ENCODE measurements at places on chromosomes 3 and 15. TPM values are rescaled to one million over a fixed set of nuclear protein-coding genes. Genes with fewer than 3 reads are reported as not detected.

GATA2 gene
- 38.8 TPM for polyA plus RNA-seq

IRAK2 gene
- 0.84 TPM for polyA plus RNA-seq

ARHGEF3 gene
- polyA plus RNA-seq = 94.4 TPM

SACM1L gene
- polyA plus RNA-seq = 68.4 TPM

FAM3D gene
- 0.40 TPM for polyA plus RNA-seq

RGMA gene
- 9.8 TPM for polyA plus RNA-seq

MBNL1 gene
- 44.0 TPM for polyA plus RNA-seq

GP9 gene
- 1.2 TPM for polyA plus RNA-seq

ADGRG7 gene
- 0.03 TPM for polyA plus RNA-seq

FETUB gene
- polyA plus RNA-seq = not detected

GPR87 gene
- polyA plus RNA-seq = 0.40 TPM

GRK7 gene
- 0.14 TPM for polyA plus RNA-seq

WDR93 gene
- 3.1 TPM for polyA plus RNA-seq

MYRIP gene
- 2.4 TPM for polyA plus RNA-seq

CFAP161 gene
- 0.24 TPM for polyA plus RNA-seq

CILP gene
- polyA plus RNA-seq = 4.1 TPM

LTK gene
- polyA plus RNA-seq = 2.4 TPM

All from right renal pelvis (tissue), 4 donors.